NCI-H1417 (cell line): ENCODE measurements at places on chromosomes 3 and 15.

GRCh38 chr3:29339016-29339833, 58.4 kb downstream of the RBMS3 start:
- no peak for DNase-seq

DNA sequence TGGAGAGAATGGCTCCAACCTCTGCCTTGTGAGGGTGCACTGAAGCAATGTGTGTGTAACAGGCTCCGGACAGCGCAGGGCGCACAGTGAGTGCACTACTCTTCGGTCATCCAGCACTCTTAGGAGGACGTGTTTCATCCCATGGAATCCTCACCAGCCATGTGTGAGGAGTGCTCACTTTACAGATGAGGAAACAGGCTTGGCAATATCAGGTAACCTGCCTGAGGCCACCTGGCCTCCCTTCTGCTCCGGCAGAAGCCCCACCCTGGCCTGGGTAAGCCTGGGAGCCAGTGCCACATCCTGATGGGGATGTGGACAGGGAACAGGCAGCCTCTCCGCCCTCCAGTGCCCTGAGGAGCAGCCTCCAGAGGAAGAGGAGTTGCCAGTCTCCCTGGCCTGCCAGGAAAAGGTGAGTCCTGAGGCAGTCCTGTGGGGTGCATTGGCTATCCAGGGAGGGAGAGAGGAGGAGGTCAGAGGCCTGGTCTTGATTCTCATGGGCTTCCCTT, 39.4 kb upstream of the LIMD1 start:
- no peak for DNase-seq

GRCh38 chr3:184985586-184985985, 167.3 kb downstream of the C3orf70 start:
- DNase-seq: no peak

DNA sequence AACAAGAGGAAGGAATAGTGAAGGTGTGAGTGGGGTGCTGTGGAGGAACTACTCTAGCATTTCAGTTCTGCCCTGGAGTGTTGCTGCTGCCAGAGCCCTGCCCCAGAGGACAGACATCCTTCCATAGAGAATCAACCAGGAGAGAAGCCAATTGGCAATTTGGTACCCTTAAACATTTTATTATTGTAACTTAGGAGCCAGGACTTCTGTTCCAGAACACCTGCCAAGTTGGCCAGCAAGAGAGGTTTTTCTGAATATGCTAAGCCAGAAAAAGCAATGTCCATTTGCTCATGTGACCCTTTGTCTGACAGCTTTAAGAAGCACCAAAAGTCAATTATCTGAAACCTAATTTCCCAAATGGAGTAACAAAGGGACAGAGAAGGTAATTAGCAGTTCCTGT, 264.9 kb downstream of the MEX3B start:
- DNase-seq: no peak

- DNase-seq: no peak
Observed at GRCh38 chr3:149381173-149382100, 4.0 kb upstream of the TM4SF1 start.
